ENCODE measurements at places on chromosomes 3 and 15.

GRCh38 chr3:89467898-89468363 lies 360.5 kb downstream of the EPHA3 start:
- DNase-seq: no peak

DNA sequence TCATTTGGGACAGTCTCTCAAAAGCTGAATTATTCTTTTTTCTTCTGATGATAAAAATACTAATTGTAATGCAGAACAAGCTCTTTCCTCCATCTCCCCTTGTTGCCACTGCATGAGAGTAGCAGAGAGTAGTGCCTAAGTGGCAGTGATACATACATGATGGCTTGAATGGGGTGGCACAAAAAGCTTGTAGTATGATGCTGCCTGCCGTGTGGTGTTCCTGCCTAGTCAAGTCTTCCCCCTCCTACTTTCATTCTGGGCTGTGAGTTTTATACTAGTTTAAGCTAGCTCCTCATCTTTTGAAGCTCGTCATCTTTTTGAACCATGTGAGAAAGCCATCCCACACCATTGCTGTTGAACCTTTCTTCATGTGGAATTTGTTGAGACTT lies 230.5 kb downstream of the NFKBIZ start:
- DNase-seq: no peak

DNA sequence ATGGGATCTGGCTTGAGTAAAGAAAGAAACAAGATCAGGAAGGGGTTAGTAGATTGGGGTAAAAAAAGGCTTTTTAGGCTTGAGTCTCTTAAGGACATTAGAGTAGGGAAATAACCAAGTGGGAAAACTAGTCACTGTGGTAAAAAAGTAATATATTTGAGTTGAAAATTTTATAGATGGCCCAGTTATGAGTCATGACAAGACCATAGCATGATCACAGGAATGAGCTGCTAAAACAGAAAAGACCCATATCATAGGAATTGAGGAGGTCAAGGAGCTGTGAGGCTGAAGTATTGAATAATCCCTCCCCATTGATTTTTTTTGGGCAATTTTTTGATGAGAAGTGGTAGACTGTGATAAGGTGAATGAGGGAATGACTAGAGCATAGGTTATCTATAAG lies 69.2 kb upstream of the TBC1D5 start:
- no peak for DNase-seq

DNA sequence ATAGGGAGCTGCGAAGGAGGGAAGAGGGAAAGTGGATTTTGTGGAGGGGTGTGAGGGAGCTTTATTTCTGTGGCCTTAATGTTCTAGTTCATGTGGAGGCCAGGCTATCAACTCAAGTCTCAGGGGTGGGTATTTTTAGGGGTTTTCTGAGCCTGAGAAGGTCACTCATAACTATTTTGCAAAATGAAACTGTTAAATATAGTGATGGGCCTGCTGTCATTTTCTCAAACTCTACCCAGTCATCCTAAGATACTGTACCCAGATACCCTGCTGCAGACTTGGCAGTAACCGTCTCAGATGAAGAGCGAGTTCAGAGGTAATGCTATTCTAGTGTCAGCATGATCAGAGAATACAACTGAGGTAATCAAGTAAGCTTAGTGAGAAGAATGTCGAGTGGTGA lies 545.0 kb upstream of the TBL1XR1 start:
- no peak for DNase-seq

DNA sequence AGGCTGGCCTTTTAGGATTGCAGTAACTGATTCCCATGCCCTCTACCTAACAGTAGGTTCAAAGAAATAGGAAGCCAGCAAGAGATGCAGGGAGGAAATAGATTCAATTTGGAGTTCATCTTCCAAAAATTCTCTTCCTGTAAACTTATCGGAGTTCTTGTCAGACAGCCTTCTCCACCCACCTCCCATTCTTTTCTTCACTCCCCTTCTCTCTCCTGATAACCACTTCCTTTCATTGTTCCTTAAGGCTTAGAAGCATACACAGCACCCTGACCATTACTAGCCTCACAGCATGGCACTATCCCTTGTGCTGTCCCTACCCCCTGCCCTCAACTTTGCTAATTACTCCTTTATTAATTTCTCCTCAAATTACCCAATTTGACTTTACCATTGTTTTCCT lies 130.4 kb upstream of the ADAMTS9 start:
- no peak for DNase-seq

DNA sequence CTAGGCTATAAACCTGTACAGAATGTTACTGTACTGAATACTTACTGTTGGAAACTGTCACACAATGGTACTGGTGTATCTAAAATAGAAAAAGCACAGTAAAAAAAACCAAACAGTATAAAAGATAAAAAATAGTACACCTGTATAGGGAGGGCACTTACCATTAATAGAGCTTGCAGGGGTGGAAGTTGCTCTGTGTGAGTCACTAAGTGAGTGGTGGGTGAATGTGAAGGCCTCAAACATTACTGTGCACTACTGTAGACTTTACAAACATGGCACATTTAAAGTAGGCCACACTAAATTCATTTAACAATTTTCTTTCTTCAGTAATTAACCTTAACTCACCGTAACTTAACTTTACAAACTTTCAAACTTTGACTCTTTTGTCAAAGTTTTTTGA lies 22.0 kb downstream of the B3GALNT1 start:
- no peak for DNase-seq

GRCh38 chr3:188212308-188212969 lies 58.5 kb downstream of the LPP start:
- no peak for DNase-seq

GRCh38 chr15:82017656-82018055 lies 28.2 kb downstream of the MEX3B start:
- no peak for DNase-seq

DNA sequence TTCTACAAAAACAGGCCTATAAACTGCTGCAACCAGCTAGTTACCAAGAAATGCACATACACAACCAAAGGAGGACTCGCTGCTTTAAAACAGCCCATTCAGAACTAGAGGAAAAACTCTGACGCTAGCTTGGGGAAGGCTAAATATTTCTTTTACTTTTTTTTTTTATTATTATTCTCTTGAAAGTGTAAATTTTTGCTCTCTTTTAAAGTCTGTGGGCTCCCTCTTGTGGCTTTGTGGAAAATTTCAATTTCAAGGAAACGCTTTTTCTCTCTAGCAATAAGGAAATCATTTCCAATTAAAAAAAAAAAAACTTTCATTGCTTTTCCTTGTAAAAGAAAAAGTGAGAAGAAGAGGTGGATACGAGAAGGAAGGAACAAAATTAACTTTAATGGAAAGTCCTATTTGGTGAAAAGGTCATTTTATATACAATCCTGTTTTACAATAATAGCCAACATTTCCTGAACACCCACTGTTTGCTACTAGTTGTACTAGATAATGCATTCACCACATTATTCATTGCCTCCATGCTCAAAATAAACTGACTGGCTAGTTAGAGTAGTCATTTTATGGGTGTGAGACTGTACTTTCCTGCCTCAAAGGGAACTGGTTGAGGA lies 51.2 kb upstream of the SAMMSON start:
- DNase-seq: no peak

DNA sequence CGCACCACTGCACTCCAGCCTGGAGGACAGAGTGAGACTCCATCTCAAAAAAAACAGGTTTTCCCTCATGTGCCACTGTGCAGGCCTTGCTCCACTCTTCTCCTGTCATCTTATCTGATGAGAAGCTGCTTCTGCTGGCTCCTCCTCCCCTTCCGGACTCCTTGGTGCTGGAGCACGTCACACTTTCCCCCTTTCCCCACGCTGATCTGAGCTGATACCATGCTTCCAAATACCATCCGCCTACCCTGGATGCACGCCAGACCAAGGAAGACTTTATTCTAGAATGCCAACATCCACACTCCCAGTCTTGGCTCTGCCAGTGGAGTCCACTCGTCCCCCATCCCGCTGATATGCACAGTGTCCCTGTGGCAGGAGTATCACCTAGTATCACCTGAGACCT lies 31.3 kb downstream of the HOMER2 start:
- no peak for DNase-seq

- no peak for DNase-seq
These were observed 69.5 kb downstream of the ATP1B3 start for GRCh38 chr3:141945726-141946485.

GRCh38 chr3:127237835-127238234 lies 44.9 kb downstream of the PRR23E start:
- DNase-seq: no peak

DNA sequence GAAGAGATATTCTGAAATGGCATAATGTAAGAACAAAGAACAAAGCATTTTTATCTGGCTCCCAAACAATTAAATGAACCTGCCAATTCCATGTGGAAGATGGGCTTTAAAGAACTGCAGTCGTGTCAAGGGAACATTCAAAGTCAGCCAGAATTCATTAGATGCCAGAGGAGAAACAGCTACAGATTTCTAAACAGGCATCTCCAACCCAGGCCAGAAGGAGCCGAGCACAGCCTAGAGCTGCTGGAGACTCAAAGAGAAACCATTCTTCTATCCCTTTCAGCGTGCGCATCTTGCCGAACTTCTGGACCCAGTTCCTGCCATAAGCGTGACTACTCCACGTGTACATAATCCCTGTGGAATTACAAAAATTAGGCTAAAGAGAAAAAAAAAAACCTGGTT lies 60.4 kb downstream of the MB21D2 start:
- no peak for DNase-seq

GRCh38 chr3:171142985-171143384 lies 116.5 kb upstream of the SLC2A2 start:
- DNase-seq: no peak

GRCh38 chr3:131402391-131403039 lies 20.9 kb downstream of the NUDT16 start:
- no peak for DNase-seq

DNA sequence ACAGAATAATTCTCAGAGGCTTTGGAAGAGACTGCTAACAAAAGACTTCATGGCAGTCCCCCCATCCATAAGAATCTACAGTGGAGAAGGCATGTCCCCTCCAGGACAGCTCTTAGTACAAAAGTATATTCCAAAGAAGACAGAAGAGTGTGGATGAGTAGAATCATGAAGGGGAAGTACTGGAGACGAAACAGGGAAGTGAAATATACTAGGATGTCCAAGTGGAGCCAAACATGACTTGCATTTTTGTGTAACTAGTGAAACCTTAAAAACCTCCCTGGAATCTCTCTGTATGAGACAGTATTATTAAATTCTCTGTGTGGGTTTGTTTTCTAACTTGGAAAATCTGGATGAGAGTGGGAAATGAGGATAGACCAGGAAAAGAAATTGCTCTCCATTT lies 312.4 kb downstream of the RSL24D1 start:
- DNase-seq: no peak

GRCh38 chr3:21237638-21238037 lies 513.4 kb downstream of the ZNF385D start:
- DNase-seq: no peak

GRCh38 chr3:20043825-20044224 lies 3.6 kb downstream of the KAT2B start:
- DNase-seq: no peak

GRCh38 chr3:135907422-135908165 lies 57.9 kb upstream of the PPP2R3A start:
- no peak for DNase-seq

DNA sequence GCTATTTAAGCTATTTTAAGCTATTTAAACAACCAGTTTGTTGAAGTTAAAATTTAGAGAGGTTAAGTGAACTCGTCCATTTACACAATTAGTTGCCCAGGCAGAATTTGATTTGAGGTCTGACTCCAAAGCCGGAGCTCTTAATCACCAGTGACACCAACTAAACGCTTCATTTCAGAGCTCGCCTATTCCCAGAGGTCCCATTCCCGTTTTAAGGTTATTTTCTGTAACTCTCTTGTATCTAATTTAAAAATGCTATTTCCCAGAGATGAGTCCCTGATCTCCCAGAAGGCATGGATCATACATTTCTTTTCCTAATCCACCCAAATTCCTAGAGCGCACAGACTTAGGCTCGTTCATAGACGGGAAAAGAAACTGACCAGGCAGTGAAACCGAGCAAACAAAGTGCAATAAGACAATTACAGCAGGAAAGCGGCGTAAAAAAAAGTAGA lies 904 bp upstream of the MCTP2 start:
- no peak for DNase-seq

GRCh38 chr3:101433652-101434051 lies 79.4 kb downstream of the SENP7 start:
- DNase-seq: no peak

DNA sequence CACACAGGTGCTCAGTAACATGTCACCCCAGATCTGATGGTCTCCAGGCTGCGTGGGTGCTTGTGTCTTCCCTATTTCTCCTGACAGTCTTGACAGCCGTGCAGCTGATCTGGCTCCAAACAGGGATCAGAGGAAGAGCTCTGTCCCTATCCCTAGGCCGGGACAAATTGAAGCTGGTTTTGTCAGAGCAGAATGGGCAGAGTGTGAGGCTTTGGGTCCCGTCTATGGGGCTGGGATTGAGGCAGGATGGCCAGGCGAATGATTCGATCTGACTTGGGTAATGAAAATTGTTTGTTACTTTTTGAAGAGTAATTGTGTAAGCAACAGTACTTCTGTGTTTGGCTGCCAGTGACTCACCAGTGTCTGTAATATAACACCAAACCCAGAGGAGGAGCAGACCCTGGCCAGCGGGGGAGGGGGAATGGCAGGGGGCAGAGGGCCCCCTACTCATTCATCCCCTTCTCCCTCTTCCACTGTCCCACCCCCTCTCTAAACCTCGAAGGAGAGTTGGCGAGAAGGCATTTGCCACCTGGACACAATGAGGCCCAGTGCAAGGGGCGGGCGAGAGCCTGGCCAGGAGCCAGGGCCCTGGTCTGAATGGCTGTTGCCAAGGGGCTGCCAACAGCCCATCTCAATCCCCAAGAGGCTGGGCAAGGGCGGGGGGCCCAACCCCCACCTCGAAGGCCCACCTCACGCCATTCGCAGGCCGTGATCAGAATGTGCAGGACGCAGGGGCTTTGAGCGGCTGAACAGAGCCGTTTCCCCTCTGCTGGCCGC lies 4.9 kb upstream of the MAGEF1 start:
- no peak for DNase-seq

DNA sequence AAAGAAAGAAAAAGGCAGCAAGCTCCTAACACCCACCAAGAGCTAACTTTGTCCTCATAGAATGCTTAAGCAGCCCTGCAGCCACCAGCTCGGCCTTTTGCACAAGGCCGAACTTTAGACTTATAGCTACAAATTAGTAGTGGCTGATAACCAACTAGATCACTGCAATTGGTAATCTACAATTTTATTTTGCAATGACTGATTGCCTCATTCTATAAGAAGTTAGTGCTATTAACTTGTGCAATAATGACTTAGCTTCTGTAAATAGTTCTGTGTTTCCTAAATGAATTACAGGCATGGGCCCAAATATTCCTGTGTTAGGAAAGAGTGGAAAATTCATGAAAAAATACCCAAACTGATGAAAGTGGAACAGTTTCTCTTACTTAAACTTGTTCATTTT lies 284.8 kb upstream of the CFAP20DC start:
- no peak for DNase-seq
